Calu3 (cell line): ENCODE measurements at places on chromosomes 5 and 9.

GRCh38 chr5:157816682-157817386 lies 42.1 kb downstream of the CLINT1 start:
- no peak for DNase-seq

- DNase-seq = no peak
Observed at GRCh38 chr9:38422555-38423260, 1.5 kb downstream of the IGFBPL1 start.

GRCh38 chr5:61737964-61738340 lies 405.9 kb downstream of the ZSWIM6 start:
- DNase-seq = no peak

DNA sequence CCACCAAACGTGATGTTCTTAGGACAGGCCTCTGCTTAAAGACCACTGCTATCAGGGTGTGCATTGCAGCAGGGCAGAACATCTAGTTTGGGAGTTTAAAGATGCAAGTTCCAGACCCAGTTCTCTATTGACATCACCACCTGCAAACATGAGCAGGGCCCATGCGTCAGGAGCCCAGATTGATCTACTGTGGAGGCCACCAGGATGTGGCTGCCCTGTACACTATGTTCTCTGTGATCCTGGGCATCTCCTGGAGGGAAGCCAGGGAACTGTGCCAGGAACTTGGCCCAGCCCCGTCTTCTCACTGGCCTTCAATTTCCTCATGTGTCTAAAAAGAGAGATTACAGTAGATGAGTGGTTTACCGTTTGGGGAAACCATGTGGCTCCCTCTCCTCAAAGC lies 87.1 kb downstream of the PDE6A start:
- peak; percentile 93 for DNase-seq

DNA sequence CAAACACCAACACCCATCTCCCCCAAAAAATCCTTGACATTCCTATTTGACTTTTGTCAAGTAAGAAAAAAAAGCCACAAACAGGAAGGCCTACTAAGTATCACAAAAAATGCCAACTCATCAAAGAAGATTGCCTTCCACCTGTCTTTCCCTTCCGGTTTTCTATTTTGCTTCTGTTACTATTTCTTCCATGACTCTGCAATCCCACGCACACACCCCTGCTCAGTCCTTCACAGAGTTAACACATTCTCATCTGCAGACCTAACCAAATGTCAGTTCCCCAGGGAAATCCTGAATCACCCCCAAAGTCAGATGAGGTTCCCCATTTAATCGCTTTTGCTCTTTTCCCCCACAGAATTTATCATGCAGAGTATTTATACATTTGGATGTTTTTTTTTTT lies 15.1 kb downstream of the LPAR1 start:
- DNase-seq = no peak

GRCh38 chr9:77451507-77451906 lies 196.6 kb downstream of the GNA14 start:
- DNase-seq = no peak

DNA sequence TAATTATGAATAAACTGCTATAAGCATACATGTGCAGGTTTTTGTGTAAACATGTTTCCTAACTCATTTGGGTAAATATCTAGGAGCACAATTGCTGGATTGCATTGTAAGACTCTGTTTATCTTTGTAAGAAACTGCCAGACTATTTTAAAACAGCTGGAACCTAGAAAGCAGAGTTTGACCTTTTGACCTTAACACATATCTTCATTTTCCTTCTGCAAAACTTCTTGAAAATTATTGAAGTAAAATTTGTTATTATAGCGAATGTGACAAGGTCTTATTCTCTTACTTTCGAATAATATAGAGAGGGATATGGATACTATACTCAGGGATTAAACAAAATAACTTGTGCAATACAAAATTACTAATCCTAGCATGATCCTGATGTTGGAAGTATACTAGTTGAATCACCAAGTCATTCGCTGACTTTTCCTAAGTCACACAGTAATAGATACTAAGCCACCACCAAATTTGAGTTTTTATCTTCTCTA lies 3.2 kb upstream of the ANXA1 start:
- no peak for DNase-seq

DNA sequence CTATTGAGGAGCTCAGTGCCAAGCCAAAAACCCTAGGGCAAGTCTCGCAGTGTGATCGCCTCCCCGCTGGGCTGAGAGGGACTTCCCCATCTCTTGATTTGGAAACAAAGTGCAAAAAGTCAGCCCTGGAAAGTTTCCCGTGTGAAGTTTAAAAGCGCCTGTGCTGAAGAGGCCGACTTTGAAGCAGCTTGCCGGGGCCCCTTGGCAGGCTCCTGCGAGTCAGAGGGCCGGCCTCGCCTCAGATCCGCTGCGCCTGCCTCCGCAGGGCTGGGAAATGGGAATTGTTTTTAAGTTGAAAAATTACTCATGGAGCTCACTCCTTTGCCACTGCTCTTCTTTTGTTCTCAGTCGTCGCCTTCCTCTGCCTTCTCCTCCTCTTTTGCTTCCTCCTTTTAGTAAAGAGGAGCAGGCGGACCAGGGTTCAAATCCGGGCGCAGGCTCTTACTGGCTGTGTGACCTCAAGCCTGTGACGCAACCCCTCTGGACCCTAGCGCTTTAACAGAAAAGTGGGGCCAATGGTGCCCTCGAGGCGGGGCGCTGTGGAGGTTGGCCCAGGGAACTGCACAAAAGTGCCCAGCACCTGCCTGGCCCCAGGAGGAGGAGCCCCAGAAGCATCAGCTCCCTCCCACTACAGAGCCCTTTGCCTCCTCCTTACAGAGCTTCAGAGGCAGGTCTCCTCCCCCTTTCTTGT lies 14.7 kb upstream of the LHX2 start:
- no peak for DNase-seq

- no peak for DNase-seq
Observed at GRCh38 chr9:37239224-37239859, 119.0 kb downstream of the ZCCHC7 start.

DNA sequence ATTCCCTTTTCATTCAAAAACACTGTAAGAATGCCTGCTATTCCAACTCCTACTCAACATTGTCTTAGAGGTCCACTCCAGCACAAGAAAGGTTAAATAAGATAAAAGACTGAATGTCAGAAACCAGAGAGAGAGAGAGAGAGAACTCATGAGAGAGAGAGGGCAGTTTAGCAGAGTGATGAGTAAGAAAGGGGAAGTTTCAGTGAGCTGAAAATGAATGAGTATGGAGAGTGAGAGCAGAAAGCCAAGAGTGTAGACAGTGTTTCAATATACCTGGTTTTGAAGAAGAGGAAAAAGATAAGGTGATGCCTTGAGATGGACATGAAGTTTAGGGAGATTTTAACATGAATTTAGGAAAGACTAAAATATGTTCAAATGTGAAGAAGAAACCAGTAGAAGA lies 528.0 kb upstream of the SEMA6A start:
- no peak for DNase-seq

DNA sequence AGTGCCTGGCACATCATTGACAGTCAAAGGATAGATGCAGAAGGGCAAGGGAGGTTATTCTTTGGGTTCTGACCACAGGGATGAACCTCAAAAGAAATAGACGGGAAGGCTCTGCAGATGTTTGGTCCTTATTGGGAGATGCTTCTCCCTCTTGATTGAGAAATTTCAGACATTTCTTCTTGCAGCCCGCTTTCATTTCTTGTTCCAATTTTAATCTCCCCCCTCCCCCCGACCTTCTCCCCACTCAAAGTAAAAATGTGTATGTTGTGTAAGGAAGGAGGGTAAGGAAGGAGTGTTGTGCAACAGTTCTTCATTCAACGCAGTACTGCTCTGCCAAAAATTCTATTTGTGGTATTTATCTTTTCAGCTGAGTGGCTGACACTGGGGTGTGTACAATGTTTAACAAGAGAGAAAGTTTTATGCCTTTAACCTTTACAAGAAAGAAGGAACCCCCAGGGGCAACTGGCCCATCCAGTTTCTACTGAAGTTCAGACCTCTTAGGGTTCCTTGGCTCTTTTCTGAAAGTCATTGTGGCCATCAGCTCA lies 46.3 kb upstream of the TNFSF15 start:
- DNase-seq = peak; percentile 4

- no peak for DNase-seq
Observed at GRCh38 chr5:143010351-143010750, 240.2 kb downstream of the ARHGAP26 start.
